ENCODE measurements at places on chromosomes 1 and 21.
A peak's percentile ranks its signal among the peaks of the same experiment; 100 is the strongest.

- DNase-seq: no peak
Measured at GRCh38 chr21:39016740-39017315, 166.4 kb downstream of the PSMG1 start.

GRCh38 chr21:27580276-27580675 lies 613.4 kb upstream of the ADAMTS5 start:
- DNase-seq: peak; percentile 50

DNA sequence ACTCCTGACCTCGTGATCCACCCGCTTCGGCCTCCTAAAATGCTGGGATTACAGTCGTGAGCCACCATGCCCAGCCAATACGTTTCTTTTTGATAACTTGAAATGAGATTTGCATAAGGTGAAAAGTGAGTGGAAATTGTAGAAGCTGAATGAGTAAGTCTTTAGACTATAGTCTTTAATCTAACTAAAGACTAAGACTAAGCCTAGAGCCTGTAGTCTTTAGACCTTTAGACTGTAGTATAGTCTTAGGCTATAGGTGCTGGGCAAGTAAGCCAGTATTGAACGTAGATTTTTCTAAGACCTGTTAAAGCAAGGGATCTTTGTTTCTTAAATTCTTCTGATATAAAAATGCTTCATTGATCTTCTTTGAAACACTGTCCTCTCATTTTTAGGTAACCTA lies 12.1 kb downstream of the PPP2R5A start:
- DNase-seq: no peak

GRCh38 chr1:35029761-35030160 lies 2.0 kb downstream of the ZMYM6 start:
- DNase-seq: no peak

DNA sequence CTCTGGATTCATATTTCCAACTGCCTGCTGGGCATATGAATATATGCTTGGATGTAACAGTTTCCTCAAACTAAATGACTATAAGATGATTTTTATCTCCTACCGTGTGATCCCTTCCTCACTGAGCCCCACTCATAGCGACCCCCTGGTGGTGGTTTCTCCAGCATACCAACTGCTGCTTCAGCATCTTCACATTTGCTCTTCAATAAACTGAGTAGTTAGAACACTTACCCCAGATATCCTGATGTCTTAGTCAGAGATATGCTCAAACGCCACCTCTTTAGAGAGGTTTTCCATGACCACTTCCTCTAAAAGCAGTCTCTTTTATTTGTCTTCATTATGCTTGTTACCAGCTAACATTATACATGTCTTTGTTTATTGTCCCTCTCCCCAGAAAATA lies 10.2 kb upstream of the HNRNPR start:
- DNase-seq: no peak

All from astrocyte of the spinal cord (primary cell).